ENCODE measurements at places on chromosomes 2 and 18. TPM values are rescaled to one million over a fixed set of nuclear protein-coding genes. Genes with fewer than 3 reads are reported as not detected.
A peak's percentile ranks its signal among the peaks of the same experiment; 100 is the strongest.

GRCh38 chr18:29726646-29727045, 1315.9 kb downstream of the DSC3 start:
- no peaks in the 10 kb centered on the region for H3K27me3 ChIP-seq
- peaks cover 4% of the 10 kb centered on the region for H3K36me3 ChIP-seq
- no peaks in the 10 kb centered on the region for H3K4me1 ChIP-seq
- DNase-seq: no peak

- peaks cover 5% of the 10 kb centered on the region for H3K27me3 ChIP-seq
- H3K36me3 ChIP-seq: no peaks in the 10 kb centered on the region
- no peak overlapping the region for H3K4me3 ChIP-seq
These were observed 14.8 kb upstream of the CWC22 start for GRCh38 chr2:180021850-180022249.

DNA sequence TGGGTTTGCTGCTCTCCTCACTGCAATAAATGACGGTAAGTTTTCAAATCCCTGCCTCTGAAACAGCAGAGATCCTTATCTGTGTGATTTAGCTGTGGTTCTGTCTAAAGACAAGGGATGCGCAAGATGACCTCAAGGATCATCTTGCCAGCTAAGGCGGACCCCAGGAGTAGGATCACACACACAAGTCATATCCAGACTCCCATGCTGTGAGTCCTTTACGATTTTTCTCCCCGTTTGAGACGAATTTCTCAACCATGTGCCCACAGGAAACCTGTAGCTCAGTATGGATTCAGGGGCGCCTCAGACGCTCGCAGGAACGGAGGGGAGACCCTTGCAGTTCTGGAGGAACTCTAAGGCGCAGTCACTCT, 11.1 kb upstream of the DCTN1 start:
- peak overlapping the region; percentile 92 for H3K27ac ChIP-seq
- no peak for DNase-seq
- H3K36me3 ChIP-seq: no peaks in the 10 kb centered on the region
- peak overlapping the region; percentile 94 for H3K4me3 ChIP-seq
- H3K4me1 ChIP-seq: peaks cover 16% of the 10 kb centered on the region
- peaks cover 10% of the 10 kb centered on the region for H3K27me3 ChIP-seq

Gene DSC3
- not detected for polyA plus RNA-seq

GRCh38 chr2:61436092-61436491, 34.8 kb downstream of the USP34 start:
- no peaks in the 10 kb centered on the region for H3K27me3 ChIP-seq
- no peaks in the 10 kb centered on the region for H3K36me3 ChIP-seq
- H3K27ac ChIP-seq: peak overlapping the region; percentile 77

Gene GRHL1
- polyA plus RNA-seq: 0.73 TPM

Gene ALKAL2
- 7.5 TPM for polyA plus RNA-seq

DNA sequence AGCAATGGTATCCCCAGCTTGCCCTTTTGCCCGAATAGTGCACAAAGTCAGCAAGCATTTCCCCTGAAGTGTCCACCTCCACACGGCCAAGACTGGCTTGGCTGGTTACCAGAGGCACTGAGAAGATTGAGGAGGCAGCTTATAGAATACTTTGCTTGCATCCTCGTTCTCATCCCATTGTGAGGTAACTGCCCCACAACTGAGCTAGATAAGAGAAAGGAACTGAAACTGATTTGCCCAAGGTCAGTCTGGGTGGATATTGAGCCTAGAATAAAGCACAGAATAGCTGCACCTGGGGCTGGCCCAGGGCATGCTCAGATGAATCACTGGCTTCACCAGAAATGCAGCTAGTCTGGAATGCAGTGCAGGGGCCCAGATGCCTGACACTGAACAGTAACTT, 32.7 kb upstream of the MAP4K3 start:
- H3K36me3 ChIP-seq: no peaks in the 10 kb centered on the region
- no peak overlapping the region for H3K27ac ChIP-seq
- H3K27me3 ChIP-seq: peaks cover 1% of the 10 kb centered on the region
- no peak for DNase-seq

Measured in immature natural killer cell (primary cell).